ENCODE measurements at places on chromosomes 3 and 15.

DNA sequence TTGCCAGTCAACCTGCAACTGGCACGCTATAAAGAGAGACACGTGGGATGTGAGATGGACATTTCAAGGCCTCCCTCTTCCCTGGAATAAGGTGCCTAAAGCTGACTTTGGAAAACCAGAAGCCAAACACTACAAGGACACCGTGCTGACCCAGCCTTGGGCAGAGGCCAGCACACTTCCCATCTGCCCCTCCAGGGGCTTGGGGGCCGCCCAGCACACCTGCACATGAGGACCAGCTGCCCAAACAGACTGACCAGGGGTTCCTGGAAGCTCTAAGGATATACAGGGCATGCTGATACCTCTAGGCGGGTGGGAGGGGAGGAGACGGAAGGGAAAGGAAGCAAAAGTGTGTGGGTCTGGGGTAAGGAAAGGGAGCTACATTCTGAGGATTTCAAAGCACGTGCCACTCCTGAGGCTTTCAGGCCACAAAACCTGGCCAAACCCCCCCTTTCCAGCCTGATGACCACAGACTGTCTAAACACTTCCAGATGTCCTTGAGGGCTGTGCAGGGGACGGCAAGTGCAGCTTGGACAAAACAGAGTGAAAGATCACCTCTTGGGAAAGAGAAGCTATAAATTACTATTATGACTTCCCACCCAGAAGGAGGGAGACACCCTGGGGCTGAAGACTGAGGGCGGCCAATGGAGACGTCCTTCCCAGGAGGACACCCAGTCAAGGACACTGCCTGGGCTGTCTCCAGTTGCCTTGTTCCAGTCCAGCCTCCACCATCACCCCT is 57.9 kb downstream of the ADCY5 start:
- no peak for DNase-seq

DNA sequence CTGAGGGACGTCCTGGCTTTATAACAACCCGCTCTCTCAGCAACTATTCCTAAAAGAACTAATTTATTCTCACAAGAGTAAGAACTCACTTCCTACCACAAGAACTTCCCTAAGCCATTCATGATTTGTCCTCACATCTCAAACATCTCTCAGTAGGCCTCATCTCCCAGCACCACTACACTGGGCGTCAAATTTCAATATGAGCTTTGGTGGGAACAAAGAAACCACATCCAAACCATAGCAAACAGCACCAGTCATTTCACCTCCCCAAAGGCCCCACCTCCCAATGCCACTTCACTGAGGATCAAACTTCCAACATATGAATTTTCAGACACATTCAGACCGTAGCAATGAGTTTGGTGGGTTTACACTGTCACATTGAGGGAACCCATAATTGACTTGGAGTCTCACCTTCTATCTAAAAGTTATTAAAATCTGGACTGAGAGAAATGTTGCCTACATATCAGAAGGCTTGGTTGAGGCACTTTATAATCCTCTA is 116.4 kb upstream of the AGBL1 start:
- DNase-seq = no peak

DNA sequence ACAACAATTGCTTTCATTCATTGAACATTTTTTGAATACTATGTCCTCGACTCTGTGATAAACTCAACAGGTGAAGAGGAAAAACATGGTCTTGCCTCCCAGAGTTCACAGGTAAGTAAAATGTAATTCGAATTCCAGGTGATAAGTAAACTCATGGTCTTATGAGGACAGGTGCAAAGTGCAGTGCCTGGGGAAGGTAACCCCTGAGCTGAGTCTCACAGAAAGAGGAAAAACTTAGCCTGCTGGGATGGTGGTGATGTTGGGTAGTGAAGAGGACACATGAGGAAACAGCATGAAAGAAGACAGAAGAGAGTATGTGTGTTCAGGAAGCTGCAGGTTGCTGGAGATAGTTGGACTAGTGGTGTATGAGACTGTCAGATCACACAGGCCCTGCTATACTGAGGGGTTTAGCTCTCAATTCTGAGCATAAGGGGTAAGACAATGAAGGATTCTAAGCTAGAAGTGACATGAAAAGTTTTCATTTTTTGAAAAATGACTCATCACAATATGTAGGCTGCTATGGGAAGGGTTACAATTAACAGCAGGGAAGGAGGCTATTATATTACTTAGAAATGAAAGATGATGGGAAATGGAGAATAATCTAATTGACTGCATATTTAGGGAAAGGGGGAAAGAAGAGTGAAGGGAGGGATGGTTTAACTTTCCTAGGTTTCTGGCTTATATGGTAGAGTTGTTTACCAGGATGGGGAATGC is 111.3 kb downstream of the ISL2 start:
- DNase-seq = no peak

DNA sequence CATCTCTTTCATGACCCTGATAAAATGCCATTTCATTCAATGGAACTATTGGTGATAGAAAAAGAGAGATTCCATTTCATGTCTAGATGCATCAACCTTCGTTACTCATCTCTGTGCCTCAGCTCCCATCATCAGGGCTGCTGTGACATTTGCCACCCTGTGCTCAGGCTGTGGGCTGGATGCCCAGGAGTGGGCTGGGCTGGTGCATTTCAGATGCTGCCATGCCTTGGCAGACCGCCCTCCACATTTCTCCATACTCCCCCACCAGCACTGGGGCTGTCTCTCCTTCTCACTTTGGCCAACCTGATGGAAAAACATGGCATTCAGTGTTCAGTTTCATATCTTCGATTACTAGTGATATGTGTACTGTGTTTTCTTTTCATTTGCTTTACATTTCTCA is 59.1 kb downstream of the DNASE1L3 start:
- DNase-seq = no peak

DNA sequence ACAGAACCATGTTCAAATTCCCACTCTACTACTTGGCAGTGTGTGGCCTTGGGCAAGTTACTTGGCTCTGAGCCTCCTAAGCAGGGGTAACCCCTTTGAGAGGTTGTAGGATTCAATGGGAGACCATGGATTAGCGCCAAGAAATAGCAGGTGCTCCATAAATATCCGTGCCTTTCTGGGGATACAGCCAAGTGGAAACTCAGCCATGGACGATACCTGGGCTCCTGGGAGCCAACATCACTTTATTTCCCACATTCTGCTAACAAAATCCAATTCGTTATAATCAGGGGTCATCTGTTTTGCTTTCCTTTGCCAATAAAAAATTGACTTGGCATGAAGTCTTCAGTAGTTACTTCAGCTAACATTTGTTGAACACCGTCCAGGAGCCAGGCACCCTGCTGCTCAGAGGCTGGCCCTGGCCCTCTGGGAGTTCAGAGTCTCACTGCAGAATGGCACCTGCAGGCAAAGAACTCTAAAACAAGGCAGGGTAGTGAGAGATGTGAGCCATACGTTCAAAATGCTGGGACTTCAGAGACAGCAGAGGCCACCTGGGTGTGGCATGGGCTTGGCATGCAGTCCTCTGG is 42.3 kb downstream of the ZDHHC19 start:
- no peak for DNase-seq

All from cerebellar nuclear complex (tissue), 1 donor.